Cerebellar nuclear complex (tissue), 1 donor: ENCODE measurements at places on chromosomes 16 and 17.

GRCh38 chr16:9943121-9943520 is 239.1 kb downstream of the GRIN2A start:
- no peak for DNase-seq

- no peak for DNase-seq
Measured at GRCh38 chr17:1055751-1056645, 59.1 kb downstream of the TIMM22 start.

- no peak for DNase-seq
Measured at GRCh38 chr16:53773881-53774280, 69.9 kb downstream of the FTO start.

- no peak for DNase-seq
Measured at GRCh38 chr17:79572136-79572925, 38.5 kb downstream of the RBFOX3 start.

- DNase-seq: no peak
Measured at GRCh38 chr16:27566417-27566816, 16.5 kb downstream of the KATNIP start.

DNA sequence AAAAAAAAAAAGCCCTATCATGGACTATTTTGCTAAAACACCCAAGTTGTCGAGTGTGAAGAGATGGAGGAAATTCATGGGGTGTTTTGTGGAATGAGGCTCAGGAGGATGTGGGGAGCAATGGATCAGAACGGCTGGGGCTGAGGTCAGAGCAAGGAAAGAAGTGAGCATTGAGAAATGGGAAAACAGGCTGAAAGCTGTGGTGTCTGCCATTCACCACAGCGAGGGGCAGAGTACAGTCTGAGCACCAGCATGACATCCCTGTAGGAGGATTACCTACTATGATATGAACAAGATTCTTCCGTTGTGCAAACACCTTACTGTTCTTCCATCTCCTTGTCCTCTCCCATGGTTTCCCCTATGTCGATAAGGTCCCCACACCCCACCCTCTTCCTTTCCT is 193.1 kb downstream of the TMEM114 start:
- DNase-seq: no peak

DNA sequence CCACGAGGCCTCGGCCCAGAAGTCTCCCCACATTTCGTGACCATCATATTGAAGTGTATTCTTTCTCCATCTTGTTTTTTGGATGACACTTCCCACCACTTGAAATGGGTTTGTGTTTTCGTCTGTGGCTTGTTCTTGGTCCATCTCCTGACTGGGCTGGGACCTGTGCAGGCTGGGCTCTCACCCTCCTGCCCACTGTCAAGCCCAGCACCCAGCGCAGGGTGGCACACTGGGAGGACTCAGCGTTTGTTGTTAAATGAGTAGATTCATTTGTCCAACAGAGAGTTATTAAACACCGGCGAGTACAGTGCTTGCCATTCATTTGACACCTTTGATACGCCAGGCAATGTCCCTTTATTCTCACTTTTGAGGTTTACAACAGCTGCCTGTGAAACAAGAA is 22.6 kb downstream of the NT5M start:
- DNase-seq: no peak

GRCh38 chr16:72210555-72210954 is 38.6 kb upstream of the PMFBP1 start:
- DNase-seq: no peak

DNA sequence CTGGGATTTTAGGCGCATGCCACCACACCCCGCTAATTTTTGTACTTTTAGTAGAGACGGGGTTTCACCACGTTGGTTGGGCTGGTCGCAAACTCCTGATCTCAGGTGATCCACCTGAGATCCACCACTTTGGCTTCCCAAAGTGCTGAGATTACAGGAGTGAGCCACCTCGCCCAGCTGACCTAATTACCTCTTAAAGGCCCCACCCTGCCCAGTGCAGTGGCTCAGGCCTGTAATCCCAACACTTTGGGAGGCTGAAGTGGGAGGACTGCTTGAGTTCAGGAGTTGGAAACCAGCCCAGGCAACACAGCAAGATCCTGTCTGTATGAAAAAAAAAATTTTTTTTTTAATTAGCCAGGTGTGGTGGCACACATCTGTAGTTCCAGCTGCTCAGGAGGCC is 2.9 kb upstream of the COASY start:
- no peak for DNase-seq

DNA sequence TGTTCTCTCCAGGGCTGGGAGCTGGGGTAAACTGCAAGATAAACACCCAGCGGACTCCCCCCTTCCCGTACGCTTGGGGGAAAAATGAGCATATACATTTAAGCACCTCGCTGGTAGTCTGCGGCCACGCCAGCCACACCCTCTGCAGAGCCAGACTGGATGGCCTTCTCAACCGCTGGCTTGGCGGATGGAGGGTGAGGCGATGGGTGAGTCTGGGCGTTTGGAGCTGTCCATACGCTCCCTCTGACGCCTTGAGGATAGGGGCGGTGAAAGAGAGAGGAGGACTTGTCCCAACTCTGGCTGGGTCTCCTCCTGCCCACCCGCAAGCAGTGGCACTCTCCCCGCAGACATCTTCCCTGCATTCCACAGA is 1.0 kb downstream of the ITGA3 start:
- no peak for DNase-seq

DNA sequence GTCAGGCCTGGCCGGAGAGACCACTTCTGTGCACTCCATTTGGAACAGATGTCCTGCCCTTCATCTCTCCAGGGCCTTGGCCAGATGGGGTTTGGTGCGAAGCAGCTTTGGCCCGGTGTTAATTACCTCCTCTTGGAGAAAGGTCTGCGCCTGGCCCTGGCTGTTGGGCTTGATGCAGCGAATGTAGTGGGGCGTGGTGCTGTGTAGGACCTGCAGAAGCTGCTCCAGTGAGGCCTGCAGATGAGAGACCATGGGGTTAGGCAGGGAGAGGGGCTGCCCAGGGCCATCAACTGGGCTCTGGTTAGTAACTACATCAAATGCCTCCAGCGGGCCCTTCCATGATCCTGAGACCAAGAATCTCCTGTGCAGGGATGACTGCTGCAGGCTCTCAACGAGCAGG is 18.7 kb downstream of the ZNHIT3 start:
- no peak for DNase-seq

DNA sequence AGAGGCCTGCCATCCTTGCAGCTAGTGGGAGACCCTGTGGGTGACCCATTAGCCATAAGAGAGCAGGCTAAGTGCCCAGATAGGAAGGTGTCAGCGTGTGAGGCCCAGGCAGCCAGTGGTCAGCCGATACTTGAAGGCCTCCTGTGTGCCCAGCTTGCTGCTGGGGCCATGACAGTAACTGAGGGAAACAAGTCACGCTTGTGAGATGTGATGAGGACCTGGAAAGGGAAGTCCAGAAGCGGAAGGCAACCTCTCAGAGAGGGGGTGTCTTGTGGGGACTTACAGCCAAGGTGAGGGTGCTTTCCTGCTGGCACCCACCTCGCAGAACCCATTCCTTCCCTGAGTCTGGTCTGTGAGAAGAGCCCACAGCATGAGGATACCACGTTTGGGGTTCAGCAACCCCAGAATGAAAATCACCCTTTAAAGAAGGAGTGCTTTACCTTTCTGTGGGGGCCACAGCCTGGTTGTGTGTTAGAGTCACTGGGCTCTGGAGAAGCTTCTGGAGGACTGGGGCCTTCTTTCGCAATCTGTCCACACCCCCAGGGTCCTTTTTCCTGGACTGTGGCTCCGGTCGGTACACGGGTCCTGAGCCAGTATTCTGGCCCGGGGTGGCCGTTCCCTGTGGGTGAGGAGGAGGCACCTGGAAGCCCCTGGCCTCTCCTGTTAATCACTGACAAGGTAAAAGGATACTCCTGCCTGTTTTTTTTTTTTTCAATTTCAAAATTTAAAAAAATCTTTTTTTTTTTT is 53.9 kb downstream of the PLCG2 start:
- no peak for DNase-seq

DNA sequence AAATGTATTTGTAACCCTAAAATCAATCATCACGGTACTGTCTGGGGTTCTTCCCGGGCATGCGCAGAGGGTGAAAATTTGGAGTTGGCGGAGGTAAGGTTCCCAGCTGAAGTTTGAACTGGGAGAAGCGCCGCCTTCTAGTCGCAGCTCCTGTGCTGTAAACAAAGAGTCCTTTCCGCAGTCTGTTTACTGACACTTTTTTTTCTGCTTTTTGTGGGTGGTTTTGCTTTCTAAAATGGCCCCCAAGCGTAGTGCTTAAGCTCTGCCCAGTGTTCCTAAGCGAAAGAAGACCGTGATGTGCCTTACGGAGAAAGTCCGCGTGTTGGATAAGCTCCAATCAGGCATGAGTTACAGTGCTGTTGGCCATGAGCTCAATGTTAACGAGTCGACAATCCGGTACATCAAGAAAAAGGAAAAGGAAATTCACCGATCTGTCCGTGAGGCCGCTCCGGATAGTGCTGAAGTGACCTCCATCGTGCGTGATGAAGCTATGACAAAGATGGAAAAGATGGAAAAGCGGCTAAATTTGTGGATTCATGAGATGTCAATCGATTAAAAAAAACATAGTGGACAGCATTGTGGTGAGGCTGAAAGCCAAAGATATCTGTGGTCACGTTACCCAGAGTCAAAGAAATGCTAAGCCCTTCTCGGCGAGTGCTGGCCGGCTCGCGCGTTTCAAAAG is 570 bp upstream of the CFDP1 start:
- DNase-seq: no peak

- DNase-seq: no peak
Measured at GRCh38 chr16:16163571-16163970, 59.7 kb downstream of the ABCC6 start.
